ENCODE measurements at places on chromosomes 4 and X.

- no peak for ATAC-seq
These were observed 81.7 kb downstream of the PCDH19 start for GRCh38 chrX:100328351-100328750.

DNA sequence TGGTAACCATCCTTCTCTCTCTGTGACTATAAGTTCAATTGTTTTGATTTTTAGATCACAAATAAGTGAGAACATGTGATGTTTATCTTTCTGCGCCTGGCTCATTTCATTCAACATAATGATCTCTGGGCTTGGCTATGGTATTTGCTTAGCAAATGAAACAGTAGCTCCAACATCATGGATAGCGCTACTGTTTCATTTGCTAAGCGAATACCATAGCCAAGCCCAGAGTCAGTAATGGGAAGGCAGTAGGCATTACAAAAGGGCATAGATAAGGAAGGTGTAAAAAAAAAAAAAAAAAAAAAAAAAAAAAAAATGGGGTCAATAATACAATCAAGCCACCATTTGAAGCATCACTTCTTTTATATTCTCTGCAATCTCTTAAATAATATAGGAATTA lies 469.0 kb upstream of the ATOH1 start:
- no peak for ATAC-seq

GRCh38 chr4:118282692-118283091 lies 70.1 kb downstream of the PRSS12 start:
- ATAC-seq: no peak

DNA sequence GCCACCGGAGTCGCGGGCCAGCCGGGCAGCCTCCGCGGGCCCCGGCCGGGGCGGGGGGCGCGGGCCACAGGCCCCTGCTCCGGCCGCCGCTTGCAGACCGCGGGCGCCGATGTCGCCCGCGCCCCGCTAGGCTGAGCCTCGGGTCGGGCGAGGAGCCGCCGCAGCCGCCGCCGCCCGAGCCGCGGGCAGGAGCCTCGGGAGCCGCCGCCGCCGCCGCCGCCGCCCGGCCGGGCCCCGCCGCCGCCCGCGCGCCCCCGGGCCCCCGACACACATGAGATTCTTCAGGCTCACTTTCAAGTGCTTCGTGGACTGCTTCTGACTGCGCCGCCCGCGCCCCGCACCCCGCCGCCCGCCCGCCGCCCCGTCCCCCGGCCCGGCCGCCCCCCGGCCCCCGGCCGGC lies 345 bp downstream of the SLC6A8 start:
- peak; percentile 19 for ATAC-seq

- no peak for ATAC-seq
These were observed 891.4 kb downstream of the CENPC start for GRCh38 chr4:66653937-66654336.

- no peak for ATAC-seq
These were observed 596.4 kb downstream of the MID1IP1 start for GRCh38 chrX:39397561-39398199.

- ATAC-seq: no peak
These were observed 14.2 kb downstream of the ATP5ME start for GRCh38 chr4:659851-660250.

GRCh38 chr4:88706574-88706973 lies 8.9 kb upstream of the NAP1L5 start:
- peak; percentile 64 for ATAC-seq

DNA sequence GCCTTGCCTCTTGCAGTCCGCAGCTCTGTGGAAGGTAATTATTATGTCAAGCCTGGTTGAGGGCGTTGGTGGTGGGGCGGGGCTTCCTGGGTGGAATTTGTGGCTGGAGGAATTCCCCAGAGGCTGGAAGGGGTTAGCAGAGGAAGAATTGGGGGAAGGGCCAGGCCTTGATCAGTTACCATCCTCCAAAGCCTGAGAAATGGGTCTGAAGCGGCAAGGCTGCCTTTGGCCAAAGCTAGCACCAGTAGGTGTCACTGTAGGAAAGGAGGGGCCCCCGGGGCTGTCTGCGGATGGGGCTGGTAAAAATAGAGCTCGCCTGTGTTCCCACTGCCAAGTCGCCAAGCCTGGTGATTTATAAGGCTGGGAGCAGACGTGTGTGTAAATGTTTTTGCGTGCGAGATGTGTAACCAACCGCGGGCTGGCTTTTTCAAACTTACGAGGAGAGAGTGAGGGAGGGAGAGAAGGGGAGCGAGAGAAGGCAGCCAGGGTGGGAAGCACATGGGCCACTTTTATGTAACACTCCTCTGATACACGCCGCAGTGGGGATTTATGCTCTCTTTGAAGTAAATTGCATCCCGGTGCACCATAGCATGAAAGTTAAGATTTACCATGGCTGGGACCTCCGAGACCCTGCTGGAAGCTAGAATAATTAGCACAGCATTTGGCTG lies 367.0 kb downstream of the BCOR start:
- ATAC-seq: peak; percentile 88

DNA sequence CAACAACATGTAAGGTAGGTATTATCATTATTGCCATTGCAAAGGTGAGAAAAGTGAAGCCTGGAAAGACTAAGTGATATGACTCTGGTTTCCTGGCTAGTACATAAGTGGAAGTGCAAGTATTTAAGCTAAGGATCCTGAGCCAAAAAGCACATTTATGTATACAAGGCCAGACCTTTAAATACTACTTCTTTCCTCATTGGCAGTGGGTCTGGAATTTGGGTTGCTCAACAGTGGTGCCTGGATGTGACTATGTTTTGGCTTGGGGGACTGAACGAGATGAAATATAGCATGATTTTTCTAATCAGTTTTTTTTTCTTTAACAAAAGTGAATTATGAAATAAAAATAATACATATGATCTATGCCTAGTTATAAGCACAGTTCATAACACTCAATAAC lies 7.4 kb upstream of the FGF13 start:
- ATAC-seq: peak; percentile 41

DNA sequence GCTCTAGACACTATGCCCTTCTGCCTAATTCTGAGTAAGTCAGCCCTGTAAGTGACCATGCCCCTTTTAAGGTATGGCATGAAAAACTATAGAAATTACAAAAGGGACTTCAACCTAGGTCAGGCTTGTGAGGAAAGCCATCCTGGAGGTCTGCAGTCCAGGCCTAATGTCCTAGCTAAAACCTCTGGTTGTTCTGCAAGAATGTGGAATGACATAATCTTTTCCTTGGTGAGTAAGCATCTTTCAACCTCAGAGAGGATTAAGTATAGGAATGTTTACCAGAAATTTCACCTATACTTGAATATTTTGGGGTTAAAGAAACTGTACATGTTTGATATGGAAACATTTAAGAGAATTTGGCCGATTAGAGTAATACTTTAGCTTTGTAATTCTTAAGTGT lies 23.8 kb upstream of the HPSE start:
- no peak for ATAC-seq

- peak; percentile 58 for ATAC-seq
These were observed 11.4 kb downstream of the FAM120C start for GRCh38 chrX:54171527-54172250.

- ATAC-seq: peak; percentile 85
These were observed 37.4 kb downstream of the OCRL start for GRCh38 chrX:129577473-129577872.

DNA sequence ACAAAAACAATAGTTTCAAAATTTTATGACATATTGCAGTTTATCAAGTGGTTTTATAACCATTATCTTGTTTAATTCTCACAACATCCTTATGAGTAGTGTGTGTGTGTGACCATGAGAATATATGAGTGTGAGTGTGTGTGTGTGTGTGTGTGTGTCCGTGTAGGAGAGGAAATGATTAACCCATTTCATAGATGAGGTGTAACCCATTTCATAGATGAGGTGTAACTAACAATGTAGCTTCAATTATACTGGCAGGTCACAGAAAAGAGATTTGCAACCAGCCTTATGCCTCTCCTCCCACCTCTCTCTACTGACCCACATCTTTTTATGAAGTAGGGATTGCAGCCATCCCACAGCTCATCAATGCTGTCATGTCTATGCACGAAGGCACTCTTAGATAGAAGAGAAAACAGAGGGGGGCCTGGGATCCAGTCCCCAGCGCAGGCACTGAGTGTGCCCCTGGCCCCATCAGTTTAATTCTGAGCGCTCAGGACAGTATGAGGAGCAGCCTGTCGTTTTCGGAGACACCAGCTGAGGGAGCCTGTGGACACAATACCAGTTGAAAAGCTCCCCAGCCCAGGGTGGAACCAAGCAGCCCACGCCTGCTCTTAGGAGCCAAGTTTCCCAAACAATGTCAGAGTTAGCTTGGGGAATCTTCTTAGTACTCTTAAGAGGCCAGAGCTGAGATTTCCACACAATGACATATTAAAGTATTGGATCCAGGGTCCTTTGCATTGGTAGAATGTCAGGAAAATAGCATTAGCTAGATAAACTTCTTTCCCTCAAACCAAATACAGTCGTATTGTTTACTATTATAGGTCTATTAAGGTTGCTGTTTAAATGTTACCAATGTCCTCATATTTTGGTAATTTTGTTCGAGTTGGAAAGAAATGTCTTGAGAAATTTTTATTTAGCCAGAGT lies 88.6 kb downstream of the PALLD start:
- peak; percentile 91 for ATAC-seq

DNA sequence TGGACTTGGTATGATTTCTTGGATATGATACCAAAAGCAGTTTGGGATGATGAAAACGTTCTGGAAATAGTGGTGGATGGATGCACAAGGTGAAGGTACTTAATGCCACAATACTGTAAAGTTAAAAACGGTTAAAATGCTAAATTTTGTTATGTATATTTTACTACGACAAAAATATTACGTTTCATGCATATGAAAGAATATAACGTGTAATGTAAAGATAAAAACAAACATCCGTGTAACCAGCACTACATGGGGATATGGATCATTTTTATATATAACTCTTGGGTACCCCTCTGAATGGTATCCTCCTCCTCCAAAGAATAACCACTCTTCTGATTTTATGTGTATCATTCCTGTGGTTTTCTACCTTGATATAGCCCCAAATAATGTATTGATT lies 862 bp upstream of the CENPU start:
- ATAC-seq: no peak

DNA sequence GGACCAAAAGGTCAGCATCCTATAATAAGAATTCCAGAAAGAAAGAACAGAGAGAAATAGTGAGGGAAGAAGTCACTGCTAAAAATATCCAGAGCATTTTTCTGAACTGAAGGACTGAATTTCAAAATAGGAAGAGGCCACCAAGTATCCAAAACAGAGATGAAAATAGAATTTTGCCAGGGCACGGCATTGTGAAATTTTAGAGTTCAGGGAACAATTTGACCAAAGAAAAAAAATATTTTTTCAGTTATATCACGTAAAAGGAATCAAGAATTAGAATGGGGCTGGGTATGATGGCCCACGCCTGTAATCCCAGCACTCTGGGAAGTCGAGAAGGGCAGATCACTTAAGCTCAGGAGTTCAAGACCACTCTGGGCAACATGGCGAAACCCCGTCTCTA lies 65.4 kb downstream of the FGFBP1 start:
- peak; percentile 76 for ATAC-seq

- ATAC-seq: no peak
These were observed 602.0 kb upstream of the CPEB2 start for GRCh38 chr4:14400307-14400706.

DNA sequence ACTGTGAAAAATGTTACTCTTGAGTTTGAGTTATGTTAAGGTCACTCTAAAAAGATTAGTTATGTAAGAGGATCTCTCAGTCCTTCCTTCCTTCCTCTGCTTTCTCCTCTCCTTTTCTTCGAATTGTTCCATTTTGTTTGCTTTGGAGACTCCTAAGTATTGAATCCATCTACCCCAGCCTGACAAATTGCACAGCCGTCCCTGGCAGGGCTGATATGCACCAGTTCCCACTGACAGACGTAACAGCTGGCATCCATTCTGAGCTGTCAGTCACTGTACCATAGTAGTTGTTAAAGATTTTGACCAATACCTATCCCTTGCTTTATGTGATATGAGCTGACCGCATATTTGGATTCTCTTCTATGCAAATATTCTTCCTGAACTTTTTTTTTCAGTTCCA lies 210.7 kb upstream of the IGFBP7 start:
- no peak for ATAC-seq

DNA sequence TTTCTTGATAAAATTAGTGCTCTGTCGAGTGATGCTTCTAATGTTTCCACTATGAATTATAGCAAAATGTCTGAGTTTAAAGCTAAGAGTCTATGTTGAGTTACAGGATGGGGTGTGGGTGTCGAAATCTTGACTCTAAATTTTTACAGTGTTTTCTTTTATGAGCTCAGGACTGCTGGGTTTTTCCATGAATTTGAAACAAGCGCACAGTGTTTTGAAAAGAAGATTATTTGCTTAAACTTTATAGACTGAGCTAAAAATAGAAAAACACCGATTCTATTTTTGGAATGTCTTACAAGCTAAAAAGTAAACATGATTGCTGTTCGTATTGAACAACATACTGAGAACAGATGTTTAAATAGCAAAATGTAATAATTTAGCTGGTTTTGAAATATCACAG lies 7.5 kb downstream of the PTTG2 start:
- no peak for ATAC-seq

DNA sequence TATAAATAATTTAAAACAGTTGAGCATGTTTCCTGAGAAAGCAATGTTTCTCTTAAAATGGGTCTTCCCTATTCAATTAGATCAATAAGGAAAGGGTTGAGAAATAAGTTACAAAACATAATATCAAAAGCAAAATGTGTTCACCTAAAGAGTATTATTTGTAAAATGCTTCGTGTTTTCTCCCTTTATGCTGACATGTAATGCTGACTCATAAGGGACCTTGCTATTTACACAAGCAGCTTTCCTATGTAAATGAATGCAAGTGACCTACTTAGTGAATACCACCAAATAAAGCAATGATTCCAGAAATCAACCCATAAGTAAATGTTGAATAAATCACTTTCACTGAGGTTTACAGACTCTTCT lies 91.5 kb downstream of the ELOVL6 start:
- no peak for ATAC-seq

DNA sequence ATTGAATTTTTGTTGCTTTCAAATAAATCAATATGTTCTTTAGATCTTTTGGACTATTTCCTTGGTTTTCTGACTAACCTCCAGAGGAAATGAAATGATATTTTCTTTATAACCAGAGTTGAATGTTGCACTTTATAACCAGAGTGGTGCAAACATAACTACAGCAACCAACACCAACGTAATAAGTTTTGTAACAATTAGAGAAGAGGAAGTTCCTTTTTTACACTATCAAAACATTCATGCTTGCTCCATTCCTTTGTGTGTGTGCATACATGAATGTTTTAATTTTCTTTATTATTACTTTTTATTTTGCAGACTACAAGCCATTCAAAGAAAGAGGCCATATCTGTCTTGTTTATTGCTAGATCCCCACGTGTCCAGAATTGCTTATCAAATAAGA lies 193.0 kb upstream of the PPP3CA start:
- no peak for ATAC-seq

DNA sequence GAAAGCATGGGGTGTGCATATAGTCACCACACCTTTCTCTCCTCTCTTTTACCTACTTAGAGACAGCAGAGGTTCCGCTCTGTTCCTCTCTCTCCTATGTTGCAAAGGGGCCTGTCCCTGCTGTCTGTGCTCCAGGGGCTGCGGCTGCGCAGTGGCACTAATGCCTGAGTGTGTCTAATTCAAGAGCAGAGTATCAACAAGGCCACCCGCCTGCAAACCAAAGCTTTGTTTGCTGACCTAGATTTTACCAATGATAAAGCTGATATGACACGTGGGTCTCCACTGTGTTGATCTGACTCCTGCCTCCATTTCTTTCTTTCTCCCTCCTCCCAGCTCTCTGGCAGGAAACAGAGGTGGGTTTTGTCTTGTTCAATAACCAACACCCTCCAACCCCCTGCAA lies 74.9 kb downstream of the NSG1 start:
- no peak for ATAC-seq
